ENCODE measurements at places on chromosomes 16 and 17.

GRCh38 chr16:19696328-19696727 lies 21.7 kb downstream of the KNOP1 start:
- peak; percentile 11 for DNase-seq

GRCh38 chr16:59540621-59541020 lies 806.5 kb upstream of the GOT2 start:
- no peak for DNase-seq

DNA sequence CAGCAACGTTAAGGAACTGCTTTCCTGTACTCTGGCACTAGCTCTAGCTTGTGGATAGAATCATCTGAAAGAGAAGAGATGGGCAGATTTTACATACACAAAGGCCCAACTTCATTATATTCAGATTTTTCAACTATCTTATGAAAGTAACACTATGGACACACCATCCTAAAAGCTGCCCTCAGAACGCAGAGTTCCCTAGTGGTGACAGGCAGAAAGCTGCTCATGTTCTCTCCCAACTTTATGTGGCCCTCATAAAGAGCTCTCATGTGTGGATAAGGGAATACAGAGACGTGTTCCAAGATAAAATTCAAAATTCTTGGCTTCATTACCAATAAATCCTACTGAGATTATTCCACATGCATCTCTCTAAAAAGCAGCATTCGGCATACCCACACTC lies 1.5 kb downstream of the CFAP20 start:
- no peak for DNase-seq

DNA sequence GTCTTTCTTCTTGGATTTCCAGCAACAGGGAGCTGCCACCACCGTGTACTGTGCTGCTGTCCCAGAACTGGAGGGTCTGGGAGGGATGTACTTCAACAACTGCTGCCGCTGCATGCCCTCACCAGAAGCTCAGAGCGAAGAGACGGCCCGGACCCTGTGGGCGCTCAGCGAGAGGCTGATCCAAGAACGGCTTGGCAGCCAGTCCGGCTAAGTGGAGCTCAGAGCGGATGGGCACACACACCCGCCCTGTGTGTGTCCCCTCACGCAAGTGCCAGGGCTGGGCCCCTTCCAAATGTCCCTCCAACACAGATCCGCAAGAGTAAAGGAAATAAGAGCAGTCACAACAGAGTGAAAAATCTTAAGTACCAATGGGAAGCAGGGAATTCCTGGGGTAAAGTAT lies 389.0 kb downstream of the MAF start:
- no peak for DNase-seq

GRCh38 chr17:60303406-60304099 lies 88.4 kb downstream of the USP32 start:
- no peak for DNase-seq

DNA sequence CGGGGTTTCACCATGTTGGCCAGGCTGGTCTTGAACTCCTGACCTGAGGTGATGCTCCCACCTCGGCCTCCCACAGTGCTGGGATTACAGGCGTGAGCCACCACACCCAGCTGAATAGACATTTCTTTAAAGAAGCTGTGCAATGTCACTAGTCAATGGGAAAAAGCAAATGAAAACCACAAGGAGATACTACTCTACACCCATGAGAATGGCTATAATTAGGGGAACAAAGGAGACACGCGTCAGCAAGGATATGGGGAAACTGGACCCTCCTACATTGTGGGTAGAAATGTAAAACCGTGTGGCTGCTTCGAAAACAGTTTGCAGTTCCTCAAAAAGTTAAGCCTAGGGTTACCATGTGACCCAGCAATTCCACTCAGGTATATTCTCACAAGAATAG lies 103.4 kb downstream of the VPS53 start:
- no peak for DNase-seq

- DNase-seq, result no peak
These were observed 10.5 kb downstream of the CCR7 start for GRCh38 chr17:40554646-40555295.

DNA sequence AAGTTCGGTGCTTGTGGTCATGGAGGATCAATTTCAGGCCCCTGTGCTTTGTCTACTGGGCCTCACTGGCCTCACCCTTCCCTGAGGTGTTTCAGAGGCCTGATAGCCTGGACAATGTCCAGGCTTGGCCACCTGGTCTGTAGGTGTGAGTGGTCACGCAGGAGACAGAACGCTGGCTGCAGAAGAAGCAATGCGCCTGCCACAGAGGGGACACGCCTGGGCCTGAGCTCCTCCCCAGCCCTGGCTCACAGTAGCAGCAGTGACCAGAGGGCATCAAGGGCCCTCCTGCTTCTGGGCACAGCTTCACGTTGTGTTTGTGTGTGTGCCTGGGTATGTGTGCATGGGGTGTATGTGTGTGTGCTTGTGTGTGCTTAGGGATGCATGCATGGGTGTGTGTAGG lies 1.9 kb upstream of the PITPNM3 start:
- no peak for DNase-seq

DNA sequence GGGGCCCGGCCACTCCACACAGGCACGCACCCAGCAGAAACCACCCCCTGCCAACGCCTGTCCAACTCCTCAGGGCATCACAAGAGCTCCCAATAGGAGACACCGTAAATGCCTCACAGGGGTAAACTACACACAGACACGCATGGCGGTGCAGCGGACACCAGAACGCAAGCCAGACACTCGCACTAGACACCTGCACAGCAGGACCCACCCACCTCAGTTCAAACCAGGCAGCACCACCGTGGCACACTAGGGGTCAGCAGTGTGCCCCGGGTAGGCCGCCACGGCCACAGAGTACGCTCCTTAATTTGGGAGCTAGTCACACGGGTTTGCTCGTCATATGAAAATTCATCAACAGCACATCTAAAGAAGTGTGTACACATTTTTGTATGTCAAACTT lies 3.4 kb downstream of the SLC38A10 start:
- peak; percentile 54 for DNase-seq

DNA sequence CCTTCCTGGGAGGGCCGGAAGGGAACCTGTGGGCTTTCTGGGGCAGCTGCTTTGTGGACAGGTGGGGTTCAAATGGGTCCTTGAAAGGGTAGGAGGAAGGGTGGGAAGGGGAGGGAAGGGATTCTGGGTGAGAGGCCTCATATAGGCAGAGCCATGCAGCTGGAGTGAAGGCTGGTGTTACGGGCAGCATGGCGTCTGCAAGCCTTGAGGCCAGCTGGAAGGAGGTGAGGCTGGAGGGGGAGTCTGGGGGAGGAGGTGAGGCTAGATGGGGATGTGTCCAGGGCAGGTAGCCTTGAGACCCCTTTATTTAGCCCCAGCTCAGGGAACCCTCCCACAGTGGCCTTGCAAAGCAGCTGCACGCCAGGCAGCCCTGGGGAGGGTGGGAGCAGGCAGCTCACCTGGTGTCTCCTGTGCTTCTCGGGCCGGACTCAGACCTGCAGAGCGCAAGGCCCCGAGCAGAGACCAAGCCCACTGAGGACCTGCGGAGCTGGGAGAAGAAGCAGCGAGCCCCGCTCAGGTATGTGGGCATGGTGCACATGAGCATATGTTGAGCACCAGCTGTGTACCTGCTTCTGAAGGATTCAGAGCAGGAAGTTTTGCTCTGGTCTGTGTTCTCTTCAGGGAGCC lies 50.6 kb downstream of the SNX20 start:
- no peak for DNase-seq

- no peak for DNase-seq
These were observed 27.6 kb downstream of the TRAP1 start for GRCh38 chr16:3689731-3690130.

GRCh38 chr17:41888332-41888965 lies 23.2 kb upstream of the KLHL11 start:
- DNase-seq, result no peak

DNA sequence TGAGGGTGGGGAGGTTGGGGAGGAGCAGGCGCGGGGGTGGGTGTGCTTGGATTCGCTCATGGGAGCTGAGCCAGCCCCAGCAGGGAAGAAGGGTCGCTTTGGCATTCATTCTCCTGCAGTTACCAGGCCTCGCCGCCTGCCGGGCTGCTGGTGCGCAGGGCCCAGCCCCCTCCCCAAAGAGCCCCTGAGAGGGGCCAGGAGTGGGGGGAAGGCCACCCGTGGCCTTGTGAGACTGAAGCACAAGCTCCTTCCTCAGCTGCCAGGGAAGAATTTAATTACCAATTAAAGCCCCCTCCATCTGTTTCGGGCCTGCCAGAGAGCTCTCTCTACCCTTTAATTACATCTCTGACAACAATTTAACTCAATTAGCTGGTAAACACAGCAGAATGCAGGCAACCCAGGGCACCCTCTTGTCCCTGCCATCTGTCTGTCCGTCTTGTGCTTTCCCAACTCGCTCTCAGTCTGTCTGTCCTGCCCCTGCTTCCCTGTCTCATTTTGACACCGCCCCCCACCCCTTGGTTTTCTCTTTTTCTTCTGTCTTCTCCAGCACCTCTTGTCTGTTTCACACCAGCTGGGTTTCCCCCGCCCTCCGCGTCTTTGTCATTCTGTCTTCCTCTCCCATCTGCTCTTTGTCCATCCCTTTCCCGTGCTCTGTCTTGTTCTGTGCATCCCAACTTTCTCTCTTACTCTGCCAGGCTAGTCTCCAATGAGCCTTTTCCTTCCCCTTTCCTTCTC lies 32.7 kb downstream of the CDK5RAP3 start:
- no peak for DNase-seq

- peak; percentile 44 for DNase-seq
These were observed 7.0 kb upstream of the C1QTNF8 start for GRCh38 chr16:1102921-1103635.

GRCh38 chr17:14875557-14876412 lies 389.3 kb downstream of the PMP22 start:
- DNase-seq, result no peak

- no peak for DNase-seq
These were observed 567 bp downstream of the TMEM97 start for GRCh38 chr17:28319598-28319935.

GRCh38 chr16:88633684-88634140 lies 4.7 kb upstream of the IL17C start:
- DNase-seq, result no peak

- DNase-seq, result no peak
These were observed 73.0 kb downstream of the ANKRD11 start for GRCh38 chr16:89417352-89417751.
